ENCODE measurements at places on chromosomes 11 and 22.

DNA sequence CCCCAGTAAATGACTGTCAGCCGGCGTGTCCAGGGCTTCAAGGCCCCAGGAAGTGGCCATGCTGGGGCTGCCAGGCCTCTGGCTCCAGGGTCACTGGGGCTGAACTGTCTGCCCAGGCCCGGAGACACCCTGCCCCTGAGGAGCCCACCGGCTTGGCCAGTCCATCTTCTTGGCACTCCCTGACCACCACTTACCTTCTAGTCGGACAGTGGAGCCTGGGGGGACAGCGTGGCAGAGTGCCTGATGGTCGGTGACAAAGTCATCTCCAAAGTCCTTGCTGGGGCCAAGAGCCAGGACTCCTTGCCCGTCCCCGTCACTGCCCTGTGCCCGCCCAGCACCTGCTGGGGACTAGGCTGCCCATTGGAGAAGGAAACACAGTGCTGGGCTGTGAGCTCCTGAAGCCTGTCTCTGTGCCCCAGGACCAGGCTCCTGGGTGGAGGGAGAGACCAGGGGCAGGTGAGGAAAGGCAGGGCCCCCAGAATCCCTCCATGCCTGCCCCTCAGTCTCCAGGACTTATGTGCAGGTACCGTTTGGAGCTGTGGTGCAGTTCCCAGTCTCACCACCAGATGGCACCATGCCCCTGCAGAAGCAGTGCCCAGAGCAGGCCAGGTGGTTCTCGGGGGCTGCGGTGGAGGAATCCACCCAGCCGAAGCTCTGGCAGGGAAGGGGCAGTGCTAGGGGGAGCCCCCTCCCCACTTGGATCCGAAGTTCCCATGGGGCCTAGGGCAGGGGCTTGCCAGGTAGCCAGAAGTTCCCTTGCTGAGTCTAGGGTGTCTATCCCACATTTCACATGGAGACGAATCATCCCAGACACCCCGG lies 6.0 kb upstream of the CCDC188 start:
- DNase-seq, result peak; percentile 85

- no peak for DNase-seq
These were observed 31.4 kb downstream of the NUMA1 start for GRCh38 chr11:72048766-72049460.

DNA sequence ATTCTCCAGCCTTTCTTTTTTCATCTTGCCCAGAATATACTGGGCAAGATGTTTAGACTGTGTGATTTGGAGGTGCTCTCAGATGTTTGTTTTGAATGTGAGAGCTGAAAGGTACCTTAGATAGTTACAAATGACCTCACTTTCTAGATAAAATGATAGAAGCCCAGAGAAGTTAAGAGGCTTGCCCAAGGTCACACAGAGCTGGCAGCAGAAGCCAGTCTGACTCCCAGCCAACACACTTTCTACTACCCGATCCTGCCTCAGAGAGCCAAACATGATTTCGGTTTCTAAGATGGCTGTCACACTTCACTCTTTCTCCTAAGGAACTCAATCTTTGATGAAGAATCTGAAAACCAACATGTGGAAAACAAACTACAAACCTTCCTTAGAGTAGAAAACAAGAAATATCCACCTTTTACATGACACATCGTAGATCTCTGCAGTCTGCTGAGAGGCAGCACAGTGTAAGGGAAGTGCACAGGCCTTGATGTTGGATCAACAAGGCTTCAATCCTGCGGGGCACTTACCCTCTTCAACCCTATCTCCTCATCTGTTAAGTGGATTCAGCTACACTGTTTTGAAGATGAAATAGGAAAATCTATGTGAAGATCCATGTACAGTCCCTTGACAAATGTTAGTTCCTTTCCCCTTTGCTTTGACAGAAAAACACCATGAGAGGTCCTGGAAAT lies 58.6 kb downstream of the SYTL2 start:
- no peak for DNase-seq

GRCh38 chr11:34380696-34381095 lies 22.9 kb upstream of the ABTB2 start:
- no peak for DNase-seq

DNA sequence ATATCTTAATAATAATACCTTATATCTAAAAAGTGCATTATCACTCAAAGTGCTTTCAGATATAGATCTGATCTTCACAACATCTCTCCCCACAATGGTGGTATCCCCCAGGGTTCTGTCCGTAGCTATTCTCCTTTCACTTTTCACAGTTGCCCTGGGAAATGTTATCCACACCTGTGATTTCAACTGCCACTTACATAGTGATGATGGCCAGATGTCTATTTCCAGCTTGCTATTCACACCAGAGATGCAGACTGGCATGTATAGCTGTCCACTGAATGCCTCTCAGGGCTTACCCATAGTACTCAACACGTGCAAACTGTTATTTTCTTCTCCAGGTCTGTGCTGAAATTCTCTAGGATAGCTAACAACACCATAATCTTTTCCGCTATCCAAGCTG lies 724.7 kb downstream of the DLG2 start:
- DNase-seq, result no peak

DNA sequence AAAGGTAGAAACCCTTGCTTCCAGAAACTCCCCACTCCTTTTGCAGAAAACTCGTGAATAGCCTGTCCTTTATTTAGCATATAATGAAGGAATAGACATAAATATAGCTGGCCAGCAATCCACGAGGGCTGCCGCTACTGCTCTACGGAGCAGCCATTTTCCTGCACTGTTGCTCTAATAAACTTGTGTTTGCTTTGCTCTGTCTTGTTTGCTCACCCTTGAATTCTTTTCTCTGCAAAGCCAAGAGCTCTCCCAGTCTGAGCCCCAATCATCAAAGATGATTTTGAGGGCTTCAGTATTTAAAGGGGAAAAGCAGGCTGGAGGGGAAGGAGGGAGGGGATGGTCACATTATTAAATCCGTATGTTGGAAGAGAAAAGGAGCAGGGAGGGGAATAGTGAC lies 16.6 kb upstream of the CHKA start:
- no peak for DNase-seq

DNA sequence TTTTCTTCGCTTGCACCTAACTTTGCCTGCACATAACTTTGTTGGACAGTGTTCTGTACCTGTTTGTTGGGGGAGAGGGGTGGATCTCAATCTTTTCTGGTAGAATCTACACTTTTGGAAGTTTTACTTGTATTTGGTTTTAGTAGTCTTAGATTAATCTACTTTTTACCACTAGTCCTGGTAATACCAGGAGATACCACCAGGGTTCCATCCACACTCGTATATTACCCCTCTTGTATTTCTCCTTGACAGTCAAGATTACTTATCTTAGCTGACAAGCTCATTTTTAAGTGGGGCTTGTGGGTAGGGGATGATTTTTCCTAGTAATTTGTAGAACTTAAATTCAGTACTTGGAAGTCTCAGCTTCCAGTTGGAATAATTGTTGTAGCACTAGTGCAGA lies 37.3 kb upstream of the TECTA start:
- DNase-seq, result no peak

- DNase-seq, result no peak
These were observed 17.6 kb upstream of the LRRC32 start for GRCh38 chr11:76688146-76688545.

DNA sequence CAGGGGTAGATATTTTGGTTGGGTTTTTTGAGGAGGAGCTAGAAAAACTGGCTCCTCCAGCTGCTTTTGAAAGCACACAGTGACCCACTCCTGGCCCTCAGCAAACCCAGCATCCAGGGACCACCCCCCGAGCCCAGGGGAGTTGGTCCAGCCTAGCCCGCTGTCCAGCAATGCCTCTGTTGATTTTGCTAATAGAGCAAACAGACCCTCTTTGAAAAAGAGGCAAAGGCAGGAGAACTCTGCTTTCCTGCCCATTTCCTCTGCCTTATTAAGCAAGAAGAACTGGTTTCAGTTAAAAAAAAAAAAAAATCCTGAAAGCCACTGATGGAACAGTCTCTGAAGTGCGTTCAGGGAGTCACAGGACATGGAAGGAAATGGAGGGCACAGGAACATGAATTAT lies 25.3 kb downstream of the ABTB2 start:
- DNase-seq, result no peak

DNA sequence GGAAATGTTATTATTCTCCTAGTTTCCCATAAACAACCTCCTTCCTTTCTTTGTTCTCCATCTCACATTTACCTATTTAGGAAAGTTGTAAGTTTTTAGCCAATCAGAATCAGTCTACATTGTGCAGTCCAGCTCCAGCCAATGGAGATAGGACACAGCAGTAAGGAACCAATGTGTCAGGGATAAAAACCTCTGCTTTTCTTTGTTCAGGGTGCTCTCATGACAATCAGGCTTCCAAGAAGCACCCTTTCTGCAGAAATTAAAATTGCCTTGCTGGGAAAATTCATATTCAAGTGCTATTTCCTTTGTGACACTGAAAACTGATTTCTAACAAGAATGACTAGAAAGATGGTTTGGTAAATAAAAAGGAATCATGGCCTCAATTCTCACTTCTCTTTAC lies 14.6 kb downstream of the SCGB2A1 start:
- no peak for DNase-seq

GRCh38 chr11:61838501-61838900 lies 10.4 kb downstream of the FADS2 start:
- no peak for DNase-seq

- DNase-seq, result no peak
These were observed 16.4 kb upstream of the SYVN1 start for GRCh38 chr11:65150509-65151299.

DNA sequence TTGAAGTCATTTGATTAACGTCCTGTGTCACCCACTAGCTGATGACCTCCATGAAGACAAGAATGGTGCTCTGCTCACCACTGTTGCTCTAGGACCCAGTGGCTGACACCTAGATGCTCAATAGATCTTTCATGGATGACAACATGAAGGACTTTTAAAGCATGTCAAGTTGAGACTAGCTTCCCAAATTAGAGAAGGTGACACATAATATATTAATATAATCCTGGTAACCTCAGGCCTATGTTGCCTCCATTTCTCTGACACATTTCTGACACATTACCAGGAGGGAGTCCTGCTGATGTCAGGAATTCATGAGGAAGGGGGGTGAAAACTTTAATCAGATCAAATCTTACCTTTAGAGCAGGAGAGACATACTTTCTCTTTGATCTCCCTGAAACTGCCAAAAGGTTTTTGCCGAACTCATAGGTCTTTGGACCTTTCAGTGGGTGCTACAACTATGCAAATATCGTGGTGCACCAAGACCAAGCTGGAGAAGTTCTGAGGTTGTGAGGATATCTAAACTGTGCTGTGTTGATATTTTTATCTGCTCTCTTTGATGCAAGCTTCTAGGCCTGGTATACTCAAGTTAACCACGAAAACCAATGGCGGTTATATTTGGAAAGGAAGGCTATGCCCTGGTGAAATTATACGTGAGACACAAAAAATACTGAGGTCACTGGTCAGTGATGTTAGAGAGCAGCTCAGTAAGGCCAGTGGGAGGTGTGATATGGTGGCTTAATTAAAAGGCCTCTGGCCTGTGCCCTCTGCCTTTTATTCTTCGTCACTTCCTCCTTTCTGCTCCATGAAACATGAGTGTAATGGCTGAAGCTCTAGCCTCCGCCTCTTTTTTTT lies 13.2 kb upstream of the AMPD3 start:
- DNase-seq, result no peak

- DNase-seq, result no peak
These were observed 252.7 kb downstream of the CASP12 start for GRCh38 chr11:104645261-104646222.

GRCh38 chr11:68956142-68956541 lies 24.6 kb downstream of the MRGPRD start:
- DNase-seq, result peak; percentile 24

Data from activated naive CD4-positive, alpha-beta T cell treated with anti-CD3 and anti-CD28 coated beads, Interleukin-2, amount 50 U/mL, for 16 hours (primary cell).